Lung (tissue), 17 donors: ENCODE measurements at places on chromosomes 2 and 18. TPM values are rescaled to one million over a fixed set of nuclear protein-coding genes. Genes with fewer than 3 reads are reported as not detected.

The GALNT5 gene
- 15.9 TPM for total RNA-seq

The AGXT gene
- not detected for total RNA-seq

The PFN4 gene
- 1.9 TPM for total RNA-seq

The IL36B gene
- total RNA-seq = not detected

The ALLC gene
- not detected for total RNA-seq

The EPHA4 gene
- total RNA-seq = 21.8 TPM

The ANKRD53 gene
- 0.82 TPM for total RNA-seq

The LONRF2 gene
- total RNA-seq = 5.2 TPM

The MYO7B gene
- total RNA-seq = 4.7 TPM

The CRACDL gene
- 28.3 TPM for total RNA-seq

The TTR gene
- 0.97 TPM for total RNA-seq

The SEMA4C gene
- 34.7 TPM for total RNA-seq

The CXCR4 gene
- 23.6 TPM for total RNA-seq

The DSG3 gene
- 0.03 TPM for total RNA-seq

The DNAH7 gene
- total RNA-seq = 20.0 TPM

The KCNK3 gene
- total RNA-seq = 29.9 TPM

The CCDC121 gene
- total RNA-seq = 4.8 TPM

The CD8A gene
- 2.8 TPM for total RNA-seq
